ENCODE measurements at places on chromosomes 16 and 17.

DNA sequence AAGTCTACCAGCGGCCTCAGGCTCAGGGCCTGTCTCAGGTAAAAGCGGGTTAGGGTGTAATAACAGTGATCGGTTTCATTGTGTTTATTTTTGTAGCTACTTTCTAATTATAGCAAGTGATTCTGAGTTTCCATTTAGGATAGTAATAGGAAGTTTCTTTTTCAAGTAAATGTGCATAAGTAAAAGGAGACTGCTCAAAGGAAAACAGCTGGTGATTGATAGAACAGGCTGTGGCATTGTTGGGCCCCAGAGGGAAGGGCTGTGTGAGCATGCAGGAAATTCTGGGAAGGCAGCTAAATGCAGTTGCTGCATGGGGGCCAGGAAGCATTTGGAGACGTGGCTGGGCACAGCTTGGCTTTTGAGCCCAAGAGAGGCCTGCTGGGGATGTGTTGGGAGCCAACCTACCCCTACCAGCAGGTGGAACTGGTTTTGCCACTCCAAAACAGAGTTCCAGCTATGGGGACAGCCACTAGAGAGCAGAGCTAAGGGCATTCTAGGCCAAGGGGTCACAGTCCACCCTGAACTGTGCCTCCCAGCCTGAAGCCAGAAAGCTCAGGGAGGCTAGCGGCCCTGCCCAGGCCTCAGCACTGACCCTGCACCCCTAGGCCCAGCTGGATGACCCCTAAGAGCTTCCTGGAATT lies 12.6 kb downstream of the SNX20 start:
- no peak for DNase-seq

DNA sequence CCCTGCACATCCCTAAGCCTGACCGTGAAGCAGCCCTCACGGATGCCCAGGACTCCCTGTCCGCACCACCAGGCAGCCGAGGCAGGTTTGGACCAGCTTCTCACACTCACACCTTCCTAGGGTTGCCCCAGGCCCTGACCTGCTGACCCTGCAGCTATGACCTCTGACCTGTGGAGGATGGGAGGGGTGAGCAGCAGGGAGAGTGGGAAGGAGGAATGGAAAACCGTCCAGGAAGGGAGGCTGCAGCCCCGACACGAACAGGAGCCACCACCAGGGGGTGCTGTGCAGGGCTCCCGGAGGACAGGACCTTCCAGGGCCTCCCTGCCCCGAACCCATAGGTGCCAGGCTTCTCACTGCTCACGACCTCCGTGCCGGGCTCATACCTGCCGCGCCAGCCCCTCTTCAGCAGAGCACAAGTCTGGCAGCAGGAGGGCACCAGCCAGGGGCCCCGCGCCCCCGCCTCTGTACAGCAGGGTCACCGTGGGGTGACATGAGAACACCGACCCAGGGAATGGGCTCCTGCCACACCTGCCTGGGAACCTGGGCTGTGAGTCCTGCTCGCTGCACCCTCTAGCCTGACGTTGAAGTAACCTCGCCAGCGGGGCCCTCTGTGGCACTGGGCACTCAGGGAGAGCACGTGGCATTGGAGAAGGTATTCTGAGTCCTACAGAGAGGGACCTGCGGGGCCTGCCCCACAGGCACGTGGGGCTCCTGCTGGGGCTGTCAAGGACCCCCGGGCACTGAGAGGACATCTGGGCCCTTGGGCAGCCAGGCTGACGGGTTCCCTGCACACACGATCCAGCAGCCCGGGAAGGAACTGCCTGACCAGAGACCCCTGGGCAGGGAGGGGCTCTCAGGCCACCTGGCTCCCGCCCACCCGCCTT lies 37.6 kb downstream of the CTU2 start:
- peak; percentile 76 for DNase-seq

- no peak for DNase-seq
Observed at GRCh38 chr16:88982286-88983084, 5.5 kb upstream of the CBFA2T3 start.

DNA sequence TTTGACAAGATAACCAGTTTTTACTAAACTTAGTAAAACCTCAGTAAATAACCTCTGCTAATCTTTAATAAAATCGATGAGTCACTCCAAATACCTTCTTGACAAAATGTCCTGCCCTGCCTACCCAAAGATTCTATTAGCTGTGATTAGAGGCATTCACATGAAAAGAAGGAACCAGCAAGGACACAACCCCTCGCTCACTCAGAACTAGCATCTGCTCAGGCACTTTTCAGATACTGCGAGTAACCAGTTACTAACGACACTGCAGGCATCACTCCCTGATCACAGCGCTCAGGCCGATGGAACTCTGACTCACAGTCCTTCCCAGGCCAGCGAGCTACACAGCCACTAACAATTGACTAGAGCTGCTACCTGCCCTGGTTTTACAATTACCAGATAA lies 24.3 kb downstream of the PELP1 start:
- DNase-seq, result peak; percentile 78

DNA sequence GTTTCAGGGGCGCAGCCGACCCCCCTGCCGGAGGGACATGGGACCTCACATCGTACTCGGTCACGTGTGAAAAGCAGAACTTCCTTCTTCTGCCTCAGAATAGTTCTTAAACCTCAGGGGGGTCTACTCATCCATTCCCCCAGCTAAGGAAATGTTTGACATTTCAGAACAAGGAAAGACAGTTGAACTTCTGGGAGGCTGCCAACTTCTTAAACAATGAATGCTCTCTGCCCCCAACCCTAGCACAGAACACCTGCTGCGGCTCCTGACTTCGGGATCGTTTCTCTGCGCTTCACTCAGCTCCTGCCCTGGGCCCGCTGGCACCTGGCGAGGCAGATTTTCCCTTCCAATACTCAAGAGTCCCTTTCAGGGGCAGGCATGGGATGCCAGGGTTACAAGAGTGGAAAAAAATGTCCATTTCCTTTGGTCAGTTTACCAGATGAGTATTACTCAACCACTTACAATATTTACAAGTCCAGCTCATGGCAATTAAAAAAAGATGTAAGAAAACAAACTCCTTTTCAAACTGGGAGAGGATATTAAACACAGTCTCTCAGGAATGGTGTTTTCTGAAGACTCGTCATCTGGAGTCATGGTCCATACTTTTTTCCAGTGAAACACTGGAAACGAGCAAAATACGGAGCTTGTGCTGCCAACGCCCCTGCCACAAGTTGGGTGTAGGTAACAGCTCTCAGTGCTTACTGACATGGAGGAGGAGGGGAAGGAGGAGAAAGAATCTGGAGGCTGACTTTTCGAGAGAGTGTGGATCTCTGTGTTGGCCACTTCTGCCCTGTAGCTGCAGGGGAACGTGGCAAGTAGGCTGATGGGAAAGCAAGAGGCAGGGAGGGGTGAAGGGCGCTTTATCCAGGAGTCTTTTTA lies 235.7 kb downstream of the NTN1 start:
- DNase-seq, result no peak

GRCh38 chr16:67393111-67393787 lies at the start of gene TPPP3:
TPPP3 (minus strand) TSS chr16:67393498; CDS start chr16:67391111, 2,387 bp downstream.
- DNase-seq, result peak; percentile 91

GRCh38 chr16:27287051-27287811 lies 18.7 kb upstream of the NSMCE1 start:
- DNase-seq, result peak; percentile 29

DNA sequence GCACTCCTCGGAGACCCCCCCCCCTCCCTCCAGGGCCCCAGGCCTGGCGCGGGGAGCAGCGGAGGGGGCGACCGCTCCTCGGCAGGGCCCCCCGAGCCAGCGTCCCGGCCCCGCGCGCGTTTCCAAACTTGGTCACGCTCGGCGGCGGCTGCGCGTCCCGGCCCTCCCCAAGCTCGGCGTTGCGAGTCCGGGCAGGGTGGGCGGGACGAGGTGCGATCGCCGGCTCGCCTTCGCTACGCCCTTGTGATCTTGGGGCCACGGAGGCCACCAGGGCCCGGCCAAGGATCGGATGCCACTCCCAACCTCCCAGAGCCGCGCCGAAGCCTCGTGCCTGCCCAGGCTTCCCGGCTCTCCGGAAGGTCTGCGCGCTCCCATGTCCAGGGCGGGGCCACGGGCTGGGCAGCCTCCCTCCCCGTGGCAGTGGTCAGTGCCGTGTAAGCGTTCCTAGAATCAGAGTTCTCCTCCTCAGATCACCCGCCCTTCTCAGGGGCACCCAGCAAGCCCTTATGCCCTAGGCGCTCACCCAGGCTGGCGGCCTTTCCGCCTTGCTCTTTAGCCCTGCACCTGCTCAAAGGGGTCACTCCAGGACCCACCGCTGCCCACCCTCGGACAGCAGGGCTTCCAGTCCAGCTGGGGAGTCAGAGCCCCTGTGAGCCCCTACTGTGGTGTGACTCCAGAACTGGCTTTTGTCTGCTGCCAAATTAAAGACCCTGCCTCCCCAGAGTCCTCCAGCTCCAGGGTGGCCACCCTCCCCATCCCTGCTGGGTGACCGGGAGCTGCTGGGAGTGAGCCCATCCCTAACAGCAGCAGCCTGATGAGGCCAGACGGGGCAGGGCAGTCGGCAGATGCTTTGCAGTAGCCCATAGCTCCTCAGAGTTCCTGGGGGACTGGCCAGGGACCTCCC lies 12.2 kb upstream of the MRPS23 start:
- DNase-seq, result no peak

GRCh38 chr17:51016099-51016498 lies 104.6 kb downstream of the SPAG9 start:
- no peak for DNase-seq

- DNase-seq, result no peak
Observed at GRCh38 chr16:50697881-50698767, 4.7 kb downstream of the NOD2 start.

GRCh38 chr17:7352910-7353635 lies 1.1 kb downstream of the KCTD11 start:
- DNase-seq, result no peak

DNA sequence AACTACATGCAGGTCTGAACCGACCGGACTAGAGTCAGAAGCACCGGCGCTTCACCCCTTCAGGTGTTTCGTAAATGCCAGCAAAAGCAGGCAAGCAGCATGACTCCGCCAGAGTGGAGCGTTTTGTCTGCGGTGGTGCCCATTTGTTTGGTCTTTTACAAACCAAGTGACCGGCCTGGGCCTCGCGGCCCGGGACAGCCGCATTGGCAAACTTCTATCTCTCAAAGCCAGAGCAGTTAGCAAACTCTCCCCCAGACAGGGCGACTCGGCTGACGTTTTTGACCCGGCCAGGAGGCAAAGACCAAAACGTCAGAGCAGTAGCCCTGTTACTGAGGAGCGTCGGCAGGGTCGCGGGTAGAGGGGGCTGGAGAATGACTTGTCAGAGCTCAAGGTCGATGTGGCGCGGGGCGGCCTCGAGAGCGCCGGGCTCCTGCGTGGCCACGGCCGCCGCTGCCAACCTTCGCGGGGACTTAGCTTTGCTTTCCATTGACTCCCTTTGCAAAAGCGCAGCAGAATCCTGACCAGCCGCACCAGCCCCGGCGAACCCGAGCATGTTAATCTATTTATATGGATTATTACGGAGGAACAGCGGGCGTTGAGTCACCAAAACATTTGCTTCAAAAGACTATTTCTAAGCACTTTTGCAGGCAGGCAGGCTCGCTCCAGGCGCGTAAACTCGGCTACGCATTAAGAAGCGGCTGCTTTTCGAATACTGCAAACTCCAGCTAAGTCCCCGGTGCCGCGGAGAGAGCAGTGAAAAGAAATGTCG lies 763 bp upstream of the SOX9 start:
- DNase-seq, result peak; percentile 82

- DNase-seq, result peak; percentile 92
Observed at GRCh38 chr16:66478733-66479511, 51.8 kb downstream of the BEAN1 start.

DNA sequence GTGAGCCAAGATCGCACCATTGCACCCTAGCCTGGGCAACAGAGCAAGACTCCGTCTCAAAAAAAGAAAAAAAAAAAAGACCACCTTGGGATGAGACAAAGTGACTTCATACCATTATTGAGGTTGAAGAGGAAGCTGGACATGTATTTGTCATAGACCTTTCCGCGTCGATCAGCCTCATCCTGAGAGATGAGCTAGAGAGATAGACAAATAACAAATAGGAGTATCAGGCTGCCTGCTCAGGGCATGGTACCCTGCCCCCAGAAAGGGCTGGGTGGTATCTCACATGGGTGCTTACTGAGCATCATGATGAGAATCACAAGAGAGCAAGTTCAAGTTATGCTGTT lies 22.1 kb downstream of the CNTNAP1 start:
- no peak for DNase-seq

DNA sequence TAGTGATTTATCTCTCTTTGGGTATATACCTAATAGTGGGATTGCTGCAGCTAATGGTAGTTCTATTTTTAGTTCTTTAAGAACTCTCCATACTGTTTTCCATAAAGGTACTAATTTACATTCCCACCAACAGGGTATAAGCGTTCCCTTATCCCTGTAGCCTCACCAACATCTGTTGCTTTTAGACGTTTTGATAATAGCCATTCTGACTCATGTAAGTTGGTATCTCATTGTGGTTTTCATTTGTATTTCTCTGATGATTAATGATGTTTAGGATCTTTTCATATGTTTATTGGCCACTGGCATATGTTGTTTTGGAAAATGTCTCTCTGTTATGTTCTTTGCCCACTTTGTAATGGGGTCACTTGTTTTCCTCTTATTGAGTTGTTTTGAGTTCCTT lies 88.5 kb upstream of the ZNF267 start:
- no peak for DNase-seq

GRCh38 chr17:78248051-78248914 lies 16.9 kb downstream of the TMEM235 start:
- no peak for DNase-seq

GRCh38 chr16:72905581-72905980 lies 142.3 kb downstream of the ZFHX3 start:
- DNase-seq, result no peak

DNA sequence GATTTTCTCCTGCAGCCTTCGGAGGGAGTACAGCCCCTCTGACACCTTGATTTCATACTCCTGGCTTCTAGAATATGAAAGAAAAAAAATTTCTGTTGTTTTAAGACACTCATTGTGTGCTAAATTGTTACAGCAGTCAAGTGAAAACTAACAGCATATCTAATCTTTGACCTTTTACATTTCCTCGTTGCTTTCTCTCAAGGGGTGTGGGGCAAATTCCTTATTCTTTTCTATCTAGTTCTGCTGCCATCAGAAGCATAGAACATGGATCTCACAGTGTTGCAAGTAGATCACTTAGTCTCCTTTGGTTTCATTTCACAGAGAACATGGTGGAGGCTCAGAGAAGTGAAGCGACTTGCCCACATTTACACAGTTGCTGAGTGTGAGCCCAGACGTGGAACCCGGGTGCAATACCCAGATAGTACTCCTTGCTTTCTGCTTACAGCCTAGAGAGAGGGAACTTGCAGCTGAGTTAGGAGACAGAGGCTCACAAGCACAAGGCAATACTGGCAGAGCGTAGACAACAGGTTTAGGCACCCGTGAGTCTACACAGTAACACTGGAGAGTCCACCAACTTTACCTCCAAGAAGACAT lies 28.7 kb upstream of the MMD start:
- DNase-seq, result no peak

- DNase-seq, result peak; percentile 94
Observed at GRCh38 chr17:44308320-44308818, at the start of gene RUNDC3A. RUNDC3A (plus strand) TSS chr17:44308601; CDS start chr17:44308833, 232 bp downstream.

GRCh38 chr16:17026600-17027242 lies 444.0 kb downstream of the XYLT1 start:
- DNase-seq, result no peak

GRCh38 chr17:4960279-4960922 lies 7.2 kb downstream of the SPAG7 start:
- DNase-seq, result peak; percentile 36

GRCh38 chr17:60920107-60920506 lies 242.5 kb downstream of the BCAS3 start:
- no peak for DNase-seq
